ENCODE measurements at places on chromosomes 7 and 10.

DNA sequence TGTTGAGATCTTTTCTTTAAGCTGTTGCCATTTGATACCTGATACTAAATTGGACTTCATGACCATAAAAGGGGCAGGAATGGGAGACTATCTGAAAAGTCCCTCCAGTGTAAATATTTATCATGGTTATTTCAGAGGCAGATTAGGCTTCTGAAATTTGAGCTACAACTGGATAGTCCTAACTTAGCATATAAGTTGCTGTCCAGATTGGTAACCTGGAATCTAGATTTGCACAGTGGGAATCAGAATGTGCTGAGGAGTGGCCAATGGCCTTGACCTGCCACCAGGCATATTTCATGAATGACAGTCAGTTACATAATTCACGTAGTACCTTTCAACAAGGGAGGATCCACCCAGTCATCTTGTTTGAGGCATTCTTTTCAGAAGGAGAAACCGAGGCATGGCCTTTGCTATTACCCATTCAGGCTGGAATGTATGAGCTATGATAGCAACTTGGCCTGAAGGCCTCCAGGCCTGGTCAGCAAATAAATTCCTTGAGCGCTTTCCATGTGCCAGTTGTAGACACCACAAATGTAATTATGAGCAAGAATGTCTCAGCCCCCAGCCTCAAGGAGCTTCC is 80.0 kb downstream of the EEPD1 start:
- no peak for DNase-seq

GRCh38 chr10:49322371-49323170 is 23.6 kb downstream of the C10orf71 start:
- DNase-seq = no peak

- DNase-seq = no peak
Observed at GRCh38 chr7:44891372-44891771, 6.0 kb upstream of the PURB start.

GRCh38 chr10:51139176-51139575 is 64.9 kb downstream of the PRKG1 start:
- DNase-seq = no peak

DNA sequence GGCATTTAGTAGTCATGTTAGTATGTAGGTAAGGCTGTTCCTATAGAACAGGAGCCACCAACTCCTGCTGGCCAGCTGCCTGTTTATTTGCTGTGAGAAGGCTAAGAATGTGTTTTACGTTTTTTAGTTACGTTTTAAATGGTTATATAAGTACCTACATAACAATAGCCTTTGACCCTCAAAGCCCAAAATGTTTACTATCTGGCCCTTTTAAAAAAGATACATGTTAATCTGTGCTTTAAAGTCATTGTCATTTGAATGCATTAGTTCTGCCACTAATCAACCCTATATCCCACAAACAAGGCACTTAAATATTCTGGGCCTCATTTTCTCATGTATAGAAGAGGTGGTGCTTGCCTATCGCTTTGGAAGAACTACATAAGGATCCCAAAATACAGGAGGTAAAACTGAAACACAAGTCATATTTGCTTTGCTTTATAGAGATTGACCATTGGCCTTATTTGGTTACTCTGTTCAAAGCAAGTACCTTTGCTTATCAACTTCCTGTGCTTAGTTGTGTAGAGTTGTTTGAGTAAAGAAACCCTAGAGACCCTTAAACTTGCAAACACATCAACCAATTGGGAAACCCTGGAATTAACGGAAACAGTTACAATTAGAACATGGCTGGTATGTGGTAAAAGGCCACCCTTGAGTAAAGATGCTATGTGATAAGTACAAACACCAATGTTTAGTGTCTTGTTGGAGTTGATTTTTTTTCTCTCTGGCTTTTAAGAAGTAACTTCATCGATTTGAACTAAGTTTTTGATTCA is 25.9 kb downstream of the TIMM23 start:
- no peak for DNase-seq

- peak; percentile 20 for DNase-seq
Observed at GRCh38 chr7:116210345-116211005, at the start of gene TES. Gene TES, plus strand, starts transcription at chr7:116210539. Its CDS starts 169 bp downstream, at chr7:116210708.

GRCh38 chr10:114822444-114823076 is 980 bp downstream of the FHIP2A start:
- DNase-seq = no peak

- DNase-seq = no peak
Observed at GRCh38 chr10:69965086-69965485, 87.6 kb upstream of the MACROH2A2 start.

- DNase-seq = no peak
Observed at GRCh38 chr10:126083009-126083408, 186.6 kb downstream of the FANK1 start.

- no peak for DNase-seq
Observed at GRCh38 chr7:70512761-70513160, 619.2 kb upstream of the GALNT17 start.

- no peak for DNase-seq
Observed at GRCh38 chr7:155999631-156000489, 187.6 kb upstream of the SHH start.

- DNase-seq = no peak
Observed at GRCh38 chr10:111831058-111831457, 352.5 kb downstream of the GPAM start.

- DNase-seq = no peak
Observed at GRCh38 chr10:121831777-121832176, 96.1 kb downstream of the ATE1 start.

DNA sequence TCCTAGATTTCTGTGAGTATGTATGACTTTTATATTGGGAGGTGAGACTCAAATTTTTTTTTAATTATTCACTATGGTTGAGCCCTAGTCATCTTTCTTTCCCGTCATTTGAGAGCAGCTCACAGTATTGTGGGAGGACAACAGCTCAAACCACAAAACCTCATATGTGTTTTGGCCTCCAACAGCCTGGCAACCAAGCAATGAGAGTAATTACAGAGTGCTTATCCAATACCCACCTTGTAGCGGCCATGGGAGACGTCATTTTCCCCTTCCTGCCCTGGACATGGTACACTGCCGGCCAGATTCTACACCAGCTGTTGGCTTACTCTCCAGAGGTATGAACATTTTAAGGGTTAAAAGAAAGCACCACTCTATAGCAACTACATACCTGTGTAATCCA is 49.1 kb downstream of the DOCK4 start:
- DNase-seq = no peak

DNA sequence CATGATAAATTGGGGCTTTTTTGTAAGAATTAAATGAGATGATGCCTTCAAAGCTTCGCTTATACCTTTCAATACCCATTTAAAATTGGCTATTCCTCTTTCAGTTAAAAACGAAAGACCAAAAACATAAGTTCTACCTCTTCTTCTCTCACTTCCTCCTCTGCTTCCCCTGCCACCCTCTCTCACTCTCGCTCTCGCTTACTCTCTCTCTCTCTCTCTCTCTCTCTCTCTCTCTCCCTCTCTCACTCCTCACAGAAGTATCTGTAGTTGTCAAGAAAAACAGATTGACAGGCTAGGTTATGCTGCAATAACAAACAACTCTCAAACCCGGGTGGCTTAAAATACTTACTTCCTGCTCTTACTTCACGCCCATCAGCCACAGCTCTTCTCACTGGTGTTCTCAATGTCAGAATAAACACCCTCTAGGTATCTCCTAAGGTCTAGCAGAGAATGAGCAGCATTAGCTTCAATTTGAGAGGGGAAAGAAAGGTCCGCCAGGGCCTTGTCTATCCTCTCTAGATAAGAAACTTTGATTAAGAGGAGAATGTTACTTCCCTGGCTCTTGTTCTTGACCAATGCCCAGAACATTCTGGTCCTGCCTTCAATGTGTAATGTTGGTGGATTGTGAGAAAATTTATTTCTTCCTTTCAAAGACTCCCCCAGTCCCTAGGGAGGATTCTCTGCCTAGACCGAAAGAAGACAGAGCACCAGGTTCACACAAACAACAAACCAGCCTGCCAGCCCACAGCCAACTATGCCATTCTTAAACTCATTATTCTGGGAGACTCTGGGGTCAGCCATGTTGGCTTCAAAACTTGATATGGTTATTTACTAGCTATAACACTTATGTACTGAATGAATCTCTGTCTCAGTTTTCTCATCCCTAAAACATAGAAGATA is 1028.7 kb downstream of the XPNPEP1 start:
- no peak for DNase-seq

GRCh38 chr10:63264617-63265221 is 131.6 kb downstream of the NRBF2 start:
- no peak for DNase-seq

GRCh38 chr10:52639652-52640051 is 132.9 kb downstream of the MBL2 start:
- no peak for DNase-seq

GRCh38 chr10:74892839-74893238 is 66.4 kb downstream of the KAT6B start:
- no peak for DNase-seq

DNA sequence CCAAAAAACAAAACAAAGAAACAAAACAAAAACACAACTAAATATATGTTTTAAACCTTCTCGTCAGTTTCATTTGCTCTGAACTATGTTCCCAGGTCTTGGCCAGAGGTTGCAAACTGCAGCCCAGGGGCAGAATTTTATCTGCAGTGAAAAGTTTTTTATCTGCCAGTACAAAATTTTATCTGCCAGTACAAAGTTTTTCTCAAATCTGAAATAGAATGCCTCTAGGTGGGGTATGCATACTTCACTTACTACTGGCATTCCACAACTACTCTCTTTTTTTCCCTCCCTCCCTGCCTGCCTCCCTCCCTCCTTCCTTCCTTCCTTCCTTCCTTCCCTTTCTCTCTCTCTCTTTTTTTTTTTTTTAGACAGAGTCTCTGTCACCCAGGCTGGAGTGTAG is 9.4 kb upstream of the CLDN3 start:
- DNase-seq = no peak

- DNase-seq = no peak
Observed at GRCh38 chr7:1024331-1024841, 20.0 kb upstream of the GPR146 start.

- DNase-seq = no peak
Observed at GRCh38 chr10:62433901-62434300, 59.7 kb downstream of the ZNF365 start.

DNA sequence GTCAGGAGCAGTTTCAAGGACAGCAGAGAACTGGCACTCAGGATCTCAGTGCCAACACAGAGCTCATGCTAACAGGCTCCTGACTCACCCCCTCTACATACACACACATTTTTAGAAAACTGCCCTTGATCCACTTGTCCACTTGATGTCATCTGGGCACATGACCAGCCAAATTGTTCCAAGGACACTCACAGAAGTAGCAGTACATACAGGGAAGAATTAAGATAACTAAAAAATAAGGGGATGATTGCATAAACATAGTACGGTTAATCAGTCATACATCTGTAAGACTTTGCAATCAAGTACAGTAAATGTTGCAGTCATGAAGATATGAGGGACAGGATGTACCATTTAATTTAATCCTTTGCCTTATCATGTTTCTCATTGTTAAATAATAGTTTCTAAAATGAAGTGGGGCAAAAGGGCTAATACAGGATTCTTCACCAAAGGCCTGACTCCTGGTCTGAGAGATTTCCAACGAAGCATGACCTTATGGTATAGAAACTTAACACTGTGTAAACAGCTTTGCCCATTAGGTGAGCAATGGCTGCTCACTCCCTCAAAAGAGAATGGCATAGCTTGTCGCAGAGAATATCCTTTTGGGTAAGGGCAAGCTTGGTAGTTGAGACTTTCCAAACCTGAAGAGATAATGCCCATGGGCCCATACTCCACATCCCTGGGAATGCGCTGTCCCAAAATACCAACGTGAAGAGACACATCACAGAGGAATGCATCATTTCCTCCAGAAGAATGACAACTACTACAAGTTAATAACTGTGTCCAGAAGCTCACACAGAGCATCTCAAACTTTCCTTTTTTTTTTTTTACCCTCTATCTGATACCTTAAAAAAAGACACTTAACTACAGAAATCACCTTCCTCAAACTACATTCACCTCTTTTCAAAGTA is 94.1 kb downstream of the ARMH3 start:
- DNase-seq = no peak

- no peak for DNase-seq
Observed at GRCh38 chr7:17725821-17726220, 214.5 kb downstream of the SNX13 start.

GRCh38 chr10:110006358-110007160 is 1.2 kb upstream of the ADD3 start:
- DNase-seq = no peak

- DNase-seq = no peak
Observed at GRCh38 chr7:381211-382042, 91.5 kb downstream of the FOXL3 start.

GRCh38 chr10:78266741-78267469 is 233.2 kb downstream of the RPS24 start:
- DNase-seq = no peak

- no peak for DNase-seq
Observed at GRCh38 chr7:23098460-23098859, 7.1 kb upstream of the KLHL7 start.

- no peak for DNase-seq
Observed at GRCh38 chr7:5636914-5637313, 144.5 kb downstream of the RNF216 start.

DNA sequence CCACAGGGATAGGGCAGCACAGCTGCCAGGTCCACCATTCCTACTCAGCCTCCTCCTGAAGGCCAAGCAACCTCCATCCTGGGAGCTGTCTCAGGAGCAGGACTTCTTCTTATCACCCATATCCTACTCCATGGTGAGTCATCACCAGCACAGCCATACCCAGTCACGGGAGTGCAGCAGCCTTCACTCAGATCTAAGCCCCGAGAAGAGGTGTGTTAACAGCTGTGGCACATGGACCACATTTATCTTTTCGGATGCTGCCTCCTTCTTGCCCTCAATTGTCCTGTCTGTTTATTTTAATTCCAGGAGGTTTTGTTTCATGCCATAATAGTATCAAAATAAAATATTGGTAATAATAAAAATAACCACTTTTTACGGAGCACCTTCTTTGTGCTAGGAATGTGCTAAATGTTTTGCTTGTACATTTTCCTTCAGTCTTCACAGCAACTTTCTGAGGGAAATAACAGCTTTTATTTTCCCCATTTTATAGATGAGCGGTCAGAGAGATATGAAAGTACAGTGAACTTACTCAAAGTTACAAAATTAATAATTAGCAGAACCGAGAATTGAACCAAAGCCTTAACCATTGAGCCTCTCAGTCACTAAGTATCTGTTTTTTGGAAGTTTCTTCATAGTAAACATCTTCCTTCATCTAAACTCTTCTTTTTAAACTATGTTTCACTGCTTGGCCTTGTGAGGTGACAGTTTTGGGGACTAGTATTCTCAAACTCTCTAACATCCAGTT is 2.5 kb upstream of the KEL start:
- DNase-seq = no peak

DNA sequence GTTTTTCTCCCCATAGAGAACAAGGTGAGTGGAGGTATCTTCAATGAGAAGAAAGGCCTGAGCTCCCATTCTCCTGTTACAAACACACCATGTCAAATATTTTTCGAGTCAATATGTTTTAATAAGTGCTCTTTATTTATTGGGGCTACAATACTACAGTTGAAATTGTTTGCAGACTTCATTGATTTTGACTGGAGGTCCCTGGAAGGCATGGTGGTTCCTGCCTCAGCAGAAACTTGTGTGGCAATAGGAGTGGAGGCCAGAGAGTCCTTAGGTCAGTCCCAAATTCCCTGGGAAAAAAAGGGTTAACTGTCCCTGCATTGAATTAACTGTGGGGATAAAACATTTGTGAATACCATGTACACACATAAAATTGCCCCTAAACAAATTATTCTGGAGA is 22.7 kb downstream of the KLF6 start:
- no peak for DNase-seq
